Neuronal stem cell (in vitro differentiated cells): ENCODE measurements at places on chromosomes 7 and 10.

GRCh38 chr10:122510326-122510725 lies 49.0 kb downstream of the HTRA1 start:
- DNase-seq = no peak

DNA sequence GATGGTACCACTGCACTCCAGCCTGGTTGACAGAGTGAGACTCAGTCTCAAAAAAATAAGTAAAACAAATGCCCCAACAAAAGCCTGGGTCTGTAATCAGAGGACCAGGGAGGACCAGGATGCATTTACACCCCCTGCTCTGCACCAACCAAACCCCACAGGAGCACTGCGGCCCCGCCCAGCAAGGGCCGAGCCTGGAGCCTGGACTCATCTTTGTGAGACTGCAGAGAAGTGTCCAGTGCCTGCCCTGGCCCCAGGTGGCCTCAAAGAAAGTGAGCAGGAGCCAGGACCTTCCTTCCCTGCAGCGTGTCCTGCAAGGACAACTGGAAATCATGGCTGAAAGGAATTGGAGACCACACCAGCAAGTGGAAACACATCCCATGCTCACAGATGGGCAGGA lies 31.6 kb downstream of the KNDC1 start:
- DNase-seq = no peak

- no peak for DNase-seq
These were observed at the start of gene ASB4 for GRCh38 chr7:95485391-95486123. TSS of gene ASB4 (plus strand) at chr7:95485943. CDS start at chr7:95485972, 29 bp downstream.

DNA sequence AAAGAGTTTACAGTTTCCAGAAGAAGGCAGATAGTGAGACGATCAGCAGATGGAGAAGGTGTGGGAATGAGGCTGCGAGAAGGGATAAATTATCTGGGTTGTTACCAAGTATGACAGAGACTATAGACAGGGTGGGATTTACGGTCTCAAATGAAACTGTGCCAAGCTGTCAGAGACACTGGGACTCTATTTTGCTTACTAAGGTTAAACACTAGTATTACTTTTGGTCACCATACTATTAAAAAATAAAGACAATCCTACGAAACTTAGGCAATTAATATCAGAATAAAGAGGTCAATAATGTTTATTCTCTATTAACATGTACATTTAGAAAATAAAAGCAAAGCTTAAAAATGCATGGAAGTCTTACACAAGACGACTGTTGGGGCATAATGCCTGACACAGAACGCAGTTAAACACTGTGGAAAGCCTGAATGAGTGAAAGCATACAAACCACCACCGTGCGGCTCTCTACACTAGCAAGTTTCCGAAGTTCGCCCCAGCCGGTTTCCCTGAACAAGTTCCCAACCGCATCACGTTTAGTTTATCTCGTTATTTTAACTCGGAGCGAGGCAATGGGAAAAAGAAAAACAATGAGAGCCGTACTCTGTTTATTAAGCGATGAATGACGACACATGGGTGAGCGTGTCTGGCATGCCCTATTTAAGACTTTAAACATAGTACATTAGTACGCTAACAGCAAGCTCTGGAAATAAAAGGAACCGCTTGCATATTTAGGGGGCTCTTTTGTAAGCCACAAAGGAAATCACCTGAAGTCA lies 909 bp upstream of the CC2D2B start:
- peak; percentile 11 for DNase-seq

- no peak for DNase-seq
These were observed 60.8 kb upstream of the HECTD2 start for GRCh38 chr10:91349381-91349780.

DNA sequence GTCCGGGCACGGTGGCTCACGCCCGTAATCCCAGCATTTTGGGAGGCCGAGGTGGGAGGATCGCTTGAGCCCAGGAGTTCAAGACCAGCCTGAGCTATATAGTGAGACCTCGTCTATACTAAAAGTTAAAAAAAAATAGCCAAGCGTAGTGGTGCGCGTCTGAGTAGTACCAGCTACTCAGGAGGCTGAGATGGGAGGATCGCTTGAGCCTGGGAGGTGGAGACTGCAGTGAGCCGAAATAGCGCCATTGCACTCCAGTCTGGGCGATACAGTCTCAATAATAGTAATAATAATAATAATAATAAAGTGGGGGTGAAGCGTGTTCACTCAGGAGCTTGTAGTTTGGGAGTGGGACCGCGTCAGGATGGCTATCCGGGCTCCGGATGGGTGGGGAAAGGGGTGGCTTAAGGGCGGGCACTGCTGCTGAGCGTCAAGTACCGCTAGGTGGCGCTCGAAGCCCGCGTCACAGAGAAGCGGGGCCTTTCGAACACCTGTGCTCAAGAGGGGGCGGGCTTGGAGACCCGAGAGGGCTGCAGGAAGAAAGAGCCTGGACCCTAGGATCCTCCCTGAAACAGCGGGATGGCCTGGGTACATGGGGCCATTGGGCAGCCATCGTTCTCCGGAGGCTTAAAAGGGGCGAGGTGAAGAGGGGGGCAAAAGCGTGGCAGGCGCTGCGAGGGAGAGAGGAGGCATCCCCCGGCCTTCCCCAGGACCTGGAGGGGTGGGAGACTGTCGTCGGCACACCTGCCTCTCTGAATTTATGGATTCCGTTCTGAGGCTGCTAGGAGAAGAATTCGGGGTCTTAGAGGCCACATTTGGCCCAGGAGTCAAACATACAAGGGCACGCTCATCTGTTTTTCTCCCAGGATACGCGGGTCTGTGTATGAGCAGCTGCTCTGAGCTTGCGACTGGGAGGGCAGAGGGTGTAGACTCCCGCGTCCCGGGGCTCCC lies 14.5 kb downstream of the LBX1 start:
- DNase-seq = peak; percentile 86
